ENCODE measurements at places on chromosomes 7 and 10. TPM values are rescaled to one million over a fixed set of nuclear protein-coding genes. Genes with fewer than 3 reads are reported as not detected.

RBP4 gene
- total RNA-seq, result 5.9 TPM

GNAI1 gene
- total RNA-seq, result 161 TPM

FKBP6 gene
- total RNA-seq, result 0.25 TPM

ATRNL1 gene
- 353 TPM for total RNA-seq

NUDT13 gene
- 0.25 TPM for total RNA-seq

TMEM270 gene
- total RNA-seq, result not detected

TDRD1 gene
- total RNA-seq, result 0.25 TPM
